ENCODE measurements at places on chromosomes 7 and 10.

DNA sequence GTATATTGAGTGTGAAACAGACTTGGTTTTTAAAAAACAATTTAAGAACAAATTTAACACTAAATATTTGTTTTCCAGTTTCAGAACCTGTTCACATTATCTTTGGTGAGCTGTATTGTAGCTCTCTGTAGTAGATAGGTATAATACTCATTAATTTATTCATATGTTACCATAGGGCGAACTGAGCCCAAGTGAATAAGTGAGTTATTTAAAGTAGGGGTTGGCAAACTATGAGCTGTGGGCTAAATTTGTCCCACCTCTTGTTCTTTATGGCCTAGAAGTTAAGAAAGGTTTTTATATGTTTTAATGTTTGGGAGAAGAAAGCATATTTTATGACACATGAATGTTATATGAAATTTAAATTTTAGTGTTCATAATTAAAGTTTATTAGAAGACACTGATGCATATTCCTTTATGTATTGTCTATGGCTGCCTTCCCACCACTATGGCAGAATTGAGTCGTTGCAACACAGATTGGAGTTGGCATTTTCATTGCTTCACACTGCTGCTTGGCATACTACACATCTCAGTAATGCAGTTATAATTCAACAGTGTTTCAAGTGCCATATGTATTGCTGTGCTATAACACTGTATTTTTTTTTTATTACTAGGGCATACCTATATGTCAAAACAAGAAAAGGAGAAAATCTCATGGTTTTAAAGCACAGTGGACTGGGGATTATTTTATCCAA, 146.5 kb downstream of the ADK start:
- H3K27ac ChIP-seq: no peak overlapping the region
- no peak for DNase-seq
- peaks cover 4% of the 10 kb centered on the region for H3K4me1 ChIP-seq
- no peaks in the 10 kb centered on the region for H3K27me3 ChIP-seq
- H3K4me3 ChIP-seq: no peak overlapping the region
- 0 out of 2 replicates have a peak, but pooled peaks cover 1% of the 10 kb centered on the region for H3K36me3 ChIP-seq

DNA sequence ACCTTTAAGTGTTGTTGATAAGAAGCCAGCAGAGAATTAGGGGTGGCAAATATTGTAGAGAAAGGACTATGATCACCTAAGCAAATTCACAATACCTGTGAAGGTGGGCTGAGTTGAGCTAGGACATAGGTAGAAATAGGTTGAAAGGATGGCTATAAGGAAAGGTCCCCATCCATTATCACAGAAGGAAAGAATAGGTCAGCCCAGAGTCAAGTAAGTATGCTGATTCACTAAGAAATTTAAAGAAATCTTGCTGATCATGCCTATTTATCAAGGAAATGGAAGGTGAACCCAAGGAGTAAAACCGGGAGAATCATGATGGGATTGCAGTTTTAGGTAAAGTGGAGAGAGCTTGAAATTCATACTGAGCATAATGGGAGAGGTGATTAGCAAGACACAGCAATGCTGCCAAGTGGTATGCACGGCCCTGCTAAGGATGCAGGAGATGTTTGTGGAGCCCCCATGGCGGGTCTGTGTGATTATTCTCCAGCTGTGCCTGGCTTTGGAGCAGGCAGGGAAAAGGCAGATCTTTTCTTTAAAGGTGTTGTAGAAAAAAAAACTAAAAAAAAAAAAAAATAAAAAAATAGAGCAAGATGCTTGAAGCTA, 399.4 kb downstream of the PLXDC2 start:
- no peak for DNase-seq
- no peaks in the 10 kb centered on the region for H3K4me1 ChIP-seq
- 0 out of 2 replicates have a peak, but pooled peaks cover 1% of the 10 kb centered on the region for H3K36me3 ChIP-seq
- no peaks in the 10 kb centered on the region for H3K27me3 ChIP-seq

- no peaks in the 10 kb centered on the region for H3K36me3 ChIP-seq
- H3K27me3 ChIP-seq: no peaks in the 10 kb centered on the region
These were observed 31.0 kb upstream of the NUB1 start for GRCh38 chr7:151310578-151310977.

GRCh38 chr10:59606551-59606961, 103.1 kb downstream of the SLC16A9 start:
- no peak overlapping the region for H3K27ac ChIP-seq
- no peak overlapping the region for H3K4me3 ChIP-seq
- H3K4me1 ChIP-seq: no peaks in the 10 kb centered on the region
- no peaks in the 10 kb centered on the region for H3K36me3 ChIP-seq
- H3K27me3 ChIP-seq: no peaks in the 10 kb centered on the region
- DNase-seq: peak; percentile 3

GRCh38 chr7:93985101-93985500, 19.1 kb downstream of the BET1 start:
- H3K4me3 ChIP-seq: no peak overlapping the region
- no peaks in the 10 kb centered on the region for H3K27me3 ChIP-seq
- no peak overlapping the region for H3K27ac ChIP-seq
- no peak for DNase-seq
- no peaks in the 10 kb centered on the region for H3K36me3 ChIP-seq

GRCh38 chr7:23357190-23358093, 58.3 kb downstream of the MALSU1 start:
- peaks cover 2% of the 10 kb centered on the region for H3K36me3 ChIP-seq
- H3K4me3 ChIP-seq: no peak overlapping the region
- no peaks in the 10 kb centered on the region for H3K27me3 ChIP-seq
- peak; percentile 56 for DNase-seq

DNA sequence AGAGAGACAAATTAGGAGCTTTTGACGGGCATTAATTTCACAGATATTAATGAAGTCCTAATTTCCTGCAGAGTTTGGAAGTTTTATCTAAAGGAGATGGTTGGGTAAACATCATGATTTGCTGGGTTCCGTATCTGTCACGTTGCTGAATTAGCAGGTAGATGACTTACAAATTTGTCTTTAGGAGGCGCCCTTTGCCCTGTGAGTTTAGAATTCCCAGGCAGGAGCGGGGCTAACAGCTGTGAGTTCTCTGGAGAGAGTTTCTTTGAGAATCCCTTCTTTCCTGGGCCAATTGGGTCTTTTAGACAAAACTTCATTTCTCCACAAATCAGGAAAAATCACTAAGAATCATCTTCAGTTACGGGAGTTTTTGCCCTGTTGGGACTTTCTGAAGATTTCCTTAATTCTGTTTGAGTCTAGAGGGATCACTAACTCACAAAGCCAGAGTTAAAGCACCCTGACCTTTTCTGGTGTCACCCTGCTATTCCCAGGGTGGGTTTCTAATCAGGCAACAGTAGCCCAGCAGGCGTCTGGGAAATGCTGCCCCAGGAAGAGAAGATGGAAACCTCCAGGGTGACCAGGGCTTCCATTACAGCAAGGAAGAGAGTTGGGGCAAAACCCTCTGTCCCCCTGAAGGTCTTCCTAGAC, 63.7 kb downstream of the PRKCQ start:
- H3K4me1 ChIP-seq: no peaks in the 10 kb centered on the region
- H3K27ac ChIP-seq: no peak overlapping the region
- no peak overlapping the region for H3K4me3 ChIP-seq
- DNase-seq: no peak

DNA sequence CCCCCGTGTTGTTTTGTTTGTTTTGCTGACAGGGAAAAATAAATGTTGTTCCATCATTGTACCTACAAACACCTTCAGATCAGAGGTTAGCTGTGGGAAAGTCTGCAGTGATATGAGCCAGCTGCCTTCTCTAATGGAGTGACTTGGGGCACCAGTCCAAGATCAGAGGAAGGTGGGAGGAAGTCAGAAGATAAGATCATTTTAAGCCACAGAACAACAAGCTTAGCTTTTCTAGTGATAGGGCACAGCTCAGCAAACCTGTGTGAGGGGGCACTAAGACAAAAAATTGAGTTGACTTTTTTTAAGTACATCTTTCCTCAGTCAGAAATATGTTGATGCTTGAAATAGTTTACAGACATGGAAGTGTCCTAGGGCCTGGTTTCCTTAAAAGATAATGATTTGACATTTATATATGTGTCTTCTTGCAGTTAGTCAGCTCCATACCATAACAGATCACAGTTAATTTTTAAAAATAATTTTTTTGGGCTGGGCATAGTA, 240.3 kb upstream of the KAT6B start:
- H3K4me3 ChIP-seq: no peak overlapping the region
- no peaks in the 10 kb centered on the region for H3K27me3 ChIP-seq
- no peak overlapping the region for H3K27ac ChIP-seq
- peak; percentile 23 for DNase-seq
- no peaks in the 10 kb centered on the region for H3K36me3 ChIP-seq

DNA sequence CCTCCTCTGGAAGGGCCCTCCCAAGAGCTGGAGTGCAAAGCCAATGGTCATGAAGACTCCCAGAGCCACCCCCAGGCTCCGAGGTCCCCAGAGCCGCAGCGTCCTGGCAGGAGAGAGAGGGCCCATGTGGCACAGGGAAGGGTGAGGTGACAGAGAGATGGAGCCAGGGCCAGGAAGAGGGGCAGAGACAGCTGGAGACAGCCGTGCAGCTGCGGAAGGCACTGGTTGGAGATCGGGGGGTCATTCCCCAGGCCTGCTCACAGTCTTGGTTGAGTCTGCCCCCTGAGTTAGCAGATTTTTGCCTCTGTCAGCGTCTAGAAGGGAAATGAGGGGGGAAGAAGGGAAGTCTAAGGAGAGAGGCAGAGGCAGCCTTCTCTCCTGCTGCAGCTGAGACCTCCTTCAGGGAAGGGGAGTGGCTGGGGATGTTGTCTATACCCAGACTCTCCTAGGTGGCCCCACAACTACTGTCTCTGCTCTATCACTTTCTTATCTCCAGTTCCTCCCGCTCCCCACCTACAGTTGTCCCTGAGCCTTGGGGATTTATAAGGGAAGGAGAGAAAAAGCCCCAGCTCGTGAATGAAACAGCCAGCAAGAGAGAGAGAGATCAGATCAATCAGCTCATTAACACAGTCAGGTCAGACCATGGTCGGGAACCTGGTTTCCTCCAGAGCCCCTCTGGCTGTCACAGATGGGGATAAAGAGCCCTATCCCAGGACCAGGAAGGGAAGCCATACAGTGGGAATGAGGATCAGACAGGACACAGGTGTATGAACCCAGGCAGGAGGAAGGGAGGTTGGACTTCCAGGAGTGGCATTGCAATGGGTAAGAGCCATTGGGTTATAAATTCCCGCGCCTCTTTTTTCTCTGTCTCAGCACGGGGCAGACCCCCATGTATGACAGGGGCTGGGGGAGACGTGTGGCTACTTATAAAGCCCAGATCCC, 1.2 kb downstream of the GAL3ST4 start:
- H3K4me1 ChIP-seq: peaks cover 6% of the 10 kb centered on the region
- H3K27ac ChIP-seq: no peak overlapping the region
- no peaks in the 10 kb centered on the region for H3K27me3 ChIP-seq
- no peak for DNase-seq

GRCh38 chr10:111323389-111323966, 246.6 kb downstream of the ADRA2A start:
- H3K36me3 ChIP-seq: no peaks in the 10 kb centered on the region
- no peak for DNase-seq
- no peaks in the 10 kb centered on the region for H3K4me1 ChIP-seq
- H3K4me3 ChIP-seq: no peak overlapping the region
- no peaks in the 10 kb centered on the region for H3K27me3 ChIP-seq

DNA sequence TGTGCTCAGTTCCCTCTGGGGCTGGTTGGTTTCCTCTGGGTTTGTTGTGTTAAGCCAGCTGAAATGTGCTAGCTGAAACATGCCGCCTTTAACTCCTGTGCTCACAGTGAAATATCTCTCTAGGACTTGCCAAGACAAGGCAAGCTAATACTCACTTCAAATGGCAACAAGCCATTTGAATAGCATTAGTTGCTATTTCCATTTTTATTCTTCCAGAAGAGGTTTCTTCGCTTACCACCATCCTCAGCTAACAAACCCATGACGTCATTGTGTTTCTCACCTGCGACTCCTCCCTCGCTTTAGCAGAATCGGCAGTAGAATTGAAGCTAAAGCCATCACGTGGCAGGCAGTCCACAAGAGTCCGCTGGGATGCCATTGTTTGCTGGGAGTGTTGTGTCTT, 61.3 kb downstream of the ZNF22 start:
- no peak overlapping the region for H3K4me3 ChIP-seq
- H3K36me3 ChIP-seq: no peaks in the 10 kb centered on the region
- no peak for DNase-seq
- H3K27ac ChIP-seq: no peak overlapping the region
- H3K4me1 ChIP-seq: no peaks in the 10 kb centered on the region
- H3K27me3 ChIP-seq: no peaks in the 10 kb centered on the region

DNA sequence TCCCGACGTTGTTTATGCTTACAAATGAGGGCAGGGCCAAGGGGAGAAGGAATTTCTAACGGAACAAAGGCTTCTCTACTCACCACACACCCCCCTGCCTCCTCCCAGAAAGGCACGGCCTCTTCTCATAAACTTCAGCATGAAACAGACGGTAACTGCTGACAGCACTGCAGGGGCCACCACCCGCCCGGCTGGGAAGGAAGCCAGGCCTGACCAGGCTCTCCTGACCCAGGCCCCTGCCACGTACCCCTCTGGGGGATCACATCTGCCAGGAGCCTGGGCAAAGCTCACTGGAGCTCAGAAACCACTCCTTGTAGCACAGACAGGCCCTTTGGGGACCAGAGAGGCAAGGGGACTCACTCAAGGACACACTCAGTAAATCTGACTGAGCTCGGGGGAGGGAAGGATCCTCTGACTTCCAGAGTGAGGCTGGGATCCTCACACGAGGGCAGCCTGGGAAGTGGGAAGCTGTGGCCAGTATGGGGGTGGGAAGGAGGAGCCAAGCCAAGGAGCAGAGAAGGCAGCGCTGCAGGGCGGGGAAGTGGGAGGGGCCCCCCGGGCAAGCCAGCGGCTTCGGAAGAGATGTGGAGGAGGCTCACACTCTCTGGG, 46.1 kb downstream of the ZCCHC24 start:
- peak; percentile 95 for DNase-seq
- peaks cover 17% of the 10 kb centered on the region for H3K36me3 ChIP-seq
- peaks cover 49% of the 10 kb centered on the region for H3K4me1 ChIP-seq
- H3K27ac ChIP-seq: peak overlapping the region; percentile 95

GRCh38 chr7:117458977-117459583, 20.7 kb upstream of the CFTR start:
- no peaks in the 10 kb centered on the region for H3K36me3 ChIP-seq
- H3K4me1 ChIP-seq: no peaks in the 10 kb centered on the region
- DNase-seq: peak; percentile 44
- no peaks in the 10 kb centered on the region for H3K27me3 ChIP-seq
- H3K27ac ChIP-seq: no peak overlapping the region
- H3K4me3 ChIP-seq: no peak overlapping the region

- peaks cover 33% of the 10 kb centered on the region for H3K27me3 ChIP-seq
- no peak overlapping the region for H3K27ac ChIP-seq
- no peaks in the 10 kb centered on the region for H3K36me3 ChIP-seq
- no peaks in the 10 kb centered on the region for H3K4me1 ChIP-seq
- no peak for DNase-seq
These were observed 9.5 kb downstream of the SRRM3 start for GRCh38 chr7:76211216-76211615.

DNA sequence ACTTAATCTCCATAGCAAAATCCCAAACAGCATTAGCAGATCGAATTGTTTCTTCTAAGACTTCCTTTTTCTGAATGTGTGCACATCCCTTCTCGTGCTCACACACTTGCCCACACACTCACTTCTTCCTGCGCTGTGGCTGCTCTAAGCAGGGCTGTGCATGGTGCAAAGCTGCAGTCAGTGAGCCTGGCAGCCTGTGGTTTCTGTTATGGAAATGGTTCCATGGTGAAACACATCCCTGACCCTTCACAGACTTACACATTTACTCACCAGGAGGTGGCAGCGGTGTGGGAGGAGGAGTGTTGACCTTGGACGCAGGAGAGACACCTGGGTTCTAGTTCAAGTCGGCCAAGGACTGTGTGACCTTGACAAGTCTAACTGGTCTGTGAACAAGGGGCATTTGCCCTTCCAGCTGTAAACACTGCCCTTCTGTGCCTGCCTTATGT, 24.9 kb downstream of the MTURN start:
- no peak overlapping the region for H3K27ac ChIP-seq
- no peaks in the 10 kb centered on the region for H3K27me3 ChIP-seq
- peaks cover 2% of the 10 kb centered on the region for H3K4me1 ChIP-seq
